Fibroblast of mammary gland (primary cell): ENCODE measurements at places on chromosomes 2 and 18.
A peak's percentile ranks its signal among the peaks of the same experiment; 100 is the strongest.

DNA sequence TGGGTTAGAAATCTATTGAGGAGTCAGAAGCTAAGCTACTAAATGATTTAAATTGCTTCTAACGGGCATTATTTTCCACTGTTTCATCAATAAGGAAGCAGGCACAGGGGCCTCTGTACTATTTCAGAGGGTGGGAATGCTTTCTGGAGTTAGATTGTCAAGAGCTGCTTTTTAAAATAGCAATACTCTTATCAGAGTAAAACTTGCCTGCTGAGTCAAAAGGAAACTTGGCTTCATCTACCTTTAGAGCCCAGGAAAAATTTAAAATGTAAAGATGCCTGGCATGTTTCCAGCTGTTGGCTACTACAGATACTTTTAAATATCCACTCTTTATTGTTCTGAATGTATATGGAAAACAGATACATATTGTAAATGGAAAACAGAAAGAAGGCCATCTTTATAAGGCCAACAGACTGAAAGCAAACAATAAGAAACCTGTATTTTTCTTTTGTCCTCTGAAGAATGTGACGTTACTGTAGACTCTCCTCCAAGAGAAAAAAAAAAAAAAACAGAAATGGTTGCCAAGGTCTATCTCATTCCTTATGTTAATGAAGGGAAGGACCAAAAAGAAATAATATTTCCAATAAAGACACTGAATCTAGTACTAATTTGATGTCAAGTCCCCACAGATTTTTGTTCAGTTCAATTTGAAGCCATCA lies 79.1 kb downstream of the FIGN start:
- no peak for DNase-seq

DNA sequence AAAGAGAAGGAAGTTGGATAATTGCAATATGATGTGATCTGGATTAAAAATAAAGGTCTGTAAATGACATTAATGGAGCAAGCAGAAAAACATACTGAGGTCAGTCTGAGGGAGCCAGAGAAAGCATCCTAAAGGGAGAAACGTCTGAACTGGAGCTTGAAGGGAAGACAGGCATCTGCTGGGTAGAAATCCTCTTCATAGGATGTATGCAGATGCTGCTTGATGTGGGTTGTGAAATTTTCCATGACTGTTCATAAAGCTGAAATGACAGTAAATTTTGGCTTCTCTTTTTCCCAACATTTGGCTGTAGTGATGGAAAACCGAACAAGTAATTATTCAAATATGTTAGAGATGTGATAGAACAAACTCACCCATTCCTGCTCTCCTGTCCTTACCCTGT lies 287.6 kb downstream of the CAMKMT start:
- peak; percentile 16 for DNase-seq

GRCh38 chr2:20067992-20068584 lies 16.7 kb upstream of the LAPTM4A start:
- DNase-seq = peak; percentile 96

DNA sequence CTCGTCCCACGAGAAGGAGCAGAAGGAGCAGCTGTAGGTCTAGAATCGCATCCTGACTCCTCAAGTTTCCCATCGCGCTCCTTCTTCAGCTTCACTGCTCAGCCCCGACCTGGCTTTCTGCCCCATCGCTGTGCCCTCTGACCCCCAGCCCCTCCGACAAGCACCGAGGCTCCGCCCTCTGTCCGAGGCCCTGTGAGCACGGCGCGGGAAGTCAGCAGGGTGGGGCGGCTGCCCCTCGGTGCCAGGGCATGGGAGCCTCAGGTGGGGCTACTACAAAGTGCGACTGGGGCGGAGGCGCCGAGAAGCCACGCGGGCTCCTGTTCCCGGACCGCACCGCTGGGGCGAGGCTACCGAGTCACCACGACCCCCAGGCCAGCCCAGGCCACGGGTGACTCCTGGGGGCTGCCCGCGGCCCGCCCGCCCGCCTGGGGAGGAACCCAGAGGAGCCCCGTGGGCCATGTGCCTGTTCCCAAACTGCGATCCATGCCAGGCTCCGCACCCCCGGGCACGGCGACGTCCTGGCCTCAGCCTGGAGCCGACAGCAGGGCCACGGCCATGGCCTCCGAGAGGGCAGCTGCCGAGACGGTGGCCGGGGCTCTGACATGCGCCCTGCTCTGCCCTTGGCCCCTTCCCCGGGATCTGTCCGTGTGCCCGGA lies 36.6 kb upstream of the ID2 start:
- DNase-seq = no peak

DNA sequence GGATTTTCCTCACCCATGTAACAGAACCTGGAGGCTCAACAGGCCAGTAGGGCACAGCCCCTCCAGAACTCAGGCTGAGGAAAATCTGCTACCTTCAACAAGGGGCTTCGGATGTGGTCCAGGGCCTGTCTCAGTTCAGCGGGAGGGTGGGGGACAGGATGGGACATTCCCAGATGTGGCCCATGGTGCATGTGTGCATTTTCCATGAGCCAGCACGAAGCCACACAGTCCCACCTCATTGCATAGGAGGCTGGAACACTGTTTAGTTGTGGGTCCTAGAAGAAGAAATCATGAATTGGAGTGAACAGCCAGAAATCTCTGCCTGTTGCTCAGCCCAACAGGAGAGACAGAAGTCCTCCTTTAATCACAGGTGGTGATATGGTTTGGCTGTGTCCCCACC lies 469.6 kb upstream of the MYT1L start:
- no peak for DNase-seq

DNA sequence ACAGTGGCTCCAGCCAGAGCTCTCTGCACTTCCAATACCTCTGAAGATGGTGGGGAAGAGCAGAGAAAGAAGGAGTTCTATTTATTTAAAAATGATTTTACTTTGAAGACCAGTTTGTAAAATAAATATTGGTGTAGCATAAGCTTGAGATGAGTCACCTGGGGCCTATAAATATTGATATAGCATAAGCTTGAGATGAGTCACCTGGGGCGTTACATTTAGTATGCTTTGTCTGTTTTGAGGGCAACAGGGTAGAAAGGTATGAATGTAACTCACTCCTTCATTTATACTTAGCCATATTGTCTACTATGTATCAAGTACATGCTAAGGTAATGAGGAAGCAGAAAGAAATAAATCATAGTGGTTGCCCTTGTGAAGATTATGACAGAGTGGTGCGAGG lies 7.7 kb upstream of the SULT1C4 start:
- no peak for DNase-seq

GRCh38 chr2:121862286-121862685 lies 106.8 kb downstream of the TSN start:
- DNase-seq = no peak

- DNase-seq = no peak
These were observed 901 bp downstream of the WDFY1 start for GRCh38 chr2:223944166-223944702.

- DNase-seq = peak; percentile 14
These were observed 49.4 kb upstream of the APCDD1 start for GRCh38 chr18:10405014-10405493.

DNA sequence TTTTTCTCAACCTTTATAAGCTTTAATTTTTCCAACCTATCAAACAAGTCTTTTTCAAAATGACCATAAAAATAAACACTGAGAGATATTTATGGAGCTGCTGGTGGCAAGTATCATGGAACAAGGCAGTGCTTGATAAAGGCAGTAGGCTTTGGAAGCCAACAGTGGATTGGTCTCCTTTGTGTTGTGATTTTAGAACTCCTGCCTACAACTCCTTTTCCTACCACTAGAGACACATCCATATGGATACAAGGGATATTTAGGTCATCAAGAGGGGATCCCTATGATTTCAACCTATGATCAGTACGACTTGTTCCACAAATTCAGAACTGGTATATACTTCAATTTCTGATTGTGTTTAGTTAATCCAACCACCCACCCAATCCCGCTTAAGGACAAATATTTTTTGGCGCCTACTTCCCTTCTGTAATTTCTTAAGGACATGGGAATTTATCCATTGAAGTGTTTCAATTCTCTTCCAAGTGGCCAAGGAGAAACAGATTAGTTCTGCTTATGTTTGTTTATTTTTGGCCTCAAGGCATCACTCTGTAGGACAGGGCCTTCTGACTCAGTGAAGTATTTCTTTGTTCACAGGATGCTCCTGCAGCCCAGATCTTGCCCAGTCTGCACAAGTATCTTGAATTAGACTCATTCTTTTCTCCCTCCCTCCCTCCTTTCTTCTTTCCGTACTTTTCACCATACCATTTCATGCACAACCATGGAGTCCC lies 2119.6 kb upstream of the PIK3C3 start:
- DNase-seq = peak; percentile 11

DNA sequence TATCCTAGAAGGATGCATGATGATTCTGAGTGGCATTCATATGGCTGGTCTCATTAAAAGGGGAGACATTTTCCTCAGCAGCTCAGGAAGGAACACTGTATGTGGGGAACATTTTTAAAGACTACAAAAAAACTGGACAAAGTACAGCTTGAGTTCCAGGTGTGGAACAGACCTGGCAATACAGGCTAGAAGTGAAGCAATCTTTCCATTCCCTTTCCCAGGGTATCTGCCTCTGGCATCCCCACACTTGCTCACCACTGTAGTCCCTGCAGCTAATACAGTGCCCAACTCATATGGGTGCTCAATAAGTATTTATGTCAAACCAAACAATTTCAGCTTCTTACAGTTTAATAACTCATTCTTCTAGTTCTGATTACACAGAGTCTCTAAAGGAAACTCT lies 8.1 kb downstream of the RNF103 start:
- no peak for DNase-seq

DNA sequence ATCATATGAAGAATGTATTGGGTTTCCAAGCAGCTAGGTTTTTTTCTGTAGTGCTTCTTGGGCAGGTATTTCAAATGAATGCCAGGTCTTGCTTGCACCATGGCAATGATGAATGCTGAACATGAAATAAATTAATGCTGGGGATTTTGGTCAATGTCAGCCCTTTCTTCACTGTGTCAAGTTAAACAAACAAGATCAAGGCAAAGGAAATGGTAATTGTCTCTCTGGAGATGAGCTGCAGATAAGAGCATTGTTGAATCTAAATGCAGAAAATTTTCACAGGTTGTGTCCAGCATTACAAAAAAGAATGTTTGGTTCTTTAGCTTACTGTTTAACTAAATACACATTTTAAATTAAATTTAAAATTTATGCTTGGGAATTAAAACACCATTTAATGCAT lies 144.3 kb downstream of the GPD2 start:
- no peak for DNase-seq

- peak; percentile 70 for DNase-seq
These were observed 1.5 kb upstream of the OST4 start for GRCh38 chr2:27072920-27073319.

DNA sequence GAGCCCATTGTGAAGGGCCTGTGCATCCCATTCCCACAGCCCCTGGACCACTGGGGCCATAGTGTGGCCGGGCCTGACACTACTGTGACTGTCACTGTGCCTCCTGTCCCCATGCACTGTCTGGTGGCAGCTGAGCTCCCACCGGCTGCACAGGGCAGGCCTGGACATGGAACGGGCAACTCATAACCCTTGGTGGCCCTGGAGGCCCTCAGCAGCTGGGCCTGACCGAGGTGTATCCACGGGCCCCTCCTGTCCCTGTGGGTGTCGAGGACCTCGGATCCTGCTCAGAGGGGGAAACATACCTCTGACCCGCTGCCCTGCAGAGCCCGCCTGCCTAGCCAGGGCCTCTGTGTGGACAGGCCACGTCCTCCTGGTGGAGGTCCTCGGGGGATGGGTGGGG lies 7.8 kb upstream of the GAL3ST2 start:
- no peak for DNase-seq

GRCh38 chr2:43707255-43708015 lies 31.2 kb upstream of the C1GALT1C1L start:
- DNase-seq = peak; percentile 95

- no peak for DNase-seq
These were observed 38.3 kb downstream of the DHRS9 start for GRCh38 chr2:169107645-169108044.

DNA sequence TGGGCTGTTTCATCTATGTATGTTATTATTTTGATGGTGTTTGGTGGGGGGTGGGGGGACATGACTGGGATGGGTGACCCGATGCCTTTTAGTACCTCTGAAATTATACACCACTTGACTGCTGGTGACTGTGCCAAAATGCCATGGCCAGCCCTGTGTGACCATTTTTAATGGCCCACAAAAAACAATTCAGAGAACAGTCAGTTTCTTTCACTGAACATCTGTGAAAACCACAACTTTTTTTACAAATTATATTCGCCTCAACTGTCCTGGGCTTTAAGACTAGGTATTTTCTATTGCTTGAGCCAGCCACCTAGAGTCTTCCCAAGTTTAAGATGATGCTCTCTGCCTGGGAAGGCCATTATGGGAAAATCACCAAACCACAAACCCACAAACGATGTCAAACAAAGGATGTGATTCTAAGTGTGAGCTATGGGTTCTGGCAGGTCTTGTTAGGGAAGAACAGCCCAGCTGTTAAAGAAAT lies 33.9 kb downstream of the FN1 start:
- DNase-seq = peak; percentile 89

DNA sequence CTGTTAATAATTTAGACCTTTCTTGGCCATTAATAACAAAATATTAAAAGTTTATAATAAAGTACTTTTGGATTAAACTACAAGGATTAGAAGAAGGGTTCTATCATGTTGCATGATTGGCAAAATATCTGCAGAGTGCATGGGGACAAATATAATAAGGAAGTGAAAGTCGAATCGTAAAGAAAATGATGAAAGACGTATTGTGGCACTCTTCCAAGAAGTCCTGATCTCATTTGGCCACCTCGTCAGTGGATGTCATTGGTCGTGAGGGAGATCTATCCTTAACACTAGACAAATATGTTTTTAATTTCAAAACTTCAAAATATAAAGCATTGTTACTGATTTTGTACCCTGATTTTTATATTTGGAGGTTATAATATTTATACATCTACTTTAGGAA lies 197.7 kb upstream of the STON1 start:
- peak; percentile 54 for DNase-seq

- DNase-seq = no peak
These were observed 16.2 kb downstream of the SS18 start for GRCh38 chr18:26074246-26074645.

DNA sequence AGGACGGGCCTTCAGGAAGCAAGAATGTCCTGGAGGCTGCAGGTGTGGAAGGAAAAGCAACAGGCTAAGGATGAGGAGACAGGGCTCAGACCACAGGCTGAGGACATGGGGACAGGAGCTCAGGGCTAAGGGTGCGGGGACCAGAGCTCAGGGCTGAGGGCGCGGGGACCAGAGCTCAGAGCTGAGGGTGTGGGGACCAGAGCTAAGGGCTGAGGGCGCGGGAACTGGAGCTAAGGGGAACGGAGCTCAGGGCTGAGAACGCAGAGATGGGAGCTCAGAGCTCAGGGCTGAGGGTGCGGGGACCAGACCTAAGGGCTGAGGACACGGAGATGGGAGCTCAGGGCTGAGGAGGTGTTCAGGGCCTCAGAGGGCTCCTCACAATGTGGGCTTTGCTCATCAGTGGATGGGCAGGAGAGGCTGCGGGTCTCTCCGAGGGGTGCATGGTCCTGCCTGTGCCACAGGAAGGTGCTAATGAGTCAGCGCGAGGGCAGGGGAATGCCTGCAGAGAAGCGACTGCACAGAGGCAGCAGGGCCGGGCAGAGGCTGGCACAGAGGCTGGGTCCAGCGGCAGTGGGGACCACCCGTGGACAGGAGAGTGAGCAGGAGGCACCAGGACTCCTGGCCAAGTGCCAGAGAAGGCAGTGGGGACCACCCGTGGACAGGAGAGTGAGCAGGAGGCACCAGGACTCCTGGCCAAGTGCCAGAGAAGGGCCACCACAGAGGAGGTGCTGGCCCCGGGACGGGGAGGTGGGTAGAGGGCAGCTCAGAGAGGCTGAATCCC lies 271.7 kb downstream of the TWIST2 start:
- no peak for DNase-seq
